Stimulated activated CD8-positive, alpha-beta memory T cell treated with anti-CD3 and anti-CD28 coated beads, Interleukin-2, amount 100 ng/mL, for 1 hour (primary cell): ENCODE measurements at places on chromosomes 3 and 15.

GRCh38 chr3:53677413-53677812 lies 168.8 kb downstream of the CHDH start:
- no peak for DNase-seq

DNA sequence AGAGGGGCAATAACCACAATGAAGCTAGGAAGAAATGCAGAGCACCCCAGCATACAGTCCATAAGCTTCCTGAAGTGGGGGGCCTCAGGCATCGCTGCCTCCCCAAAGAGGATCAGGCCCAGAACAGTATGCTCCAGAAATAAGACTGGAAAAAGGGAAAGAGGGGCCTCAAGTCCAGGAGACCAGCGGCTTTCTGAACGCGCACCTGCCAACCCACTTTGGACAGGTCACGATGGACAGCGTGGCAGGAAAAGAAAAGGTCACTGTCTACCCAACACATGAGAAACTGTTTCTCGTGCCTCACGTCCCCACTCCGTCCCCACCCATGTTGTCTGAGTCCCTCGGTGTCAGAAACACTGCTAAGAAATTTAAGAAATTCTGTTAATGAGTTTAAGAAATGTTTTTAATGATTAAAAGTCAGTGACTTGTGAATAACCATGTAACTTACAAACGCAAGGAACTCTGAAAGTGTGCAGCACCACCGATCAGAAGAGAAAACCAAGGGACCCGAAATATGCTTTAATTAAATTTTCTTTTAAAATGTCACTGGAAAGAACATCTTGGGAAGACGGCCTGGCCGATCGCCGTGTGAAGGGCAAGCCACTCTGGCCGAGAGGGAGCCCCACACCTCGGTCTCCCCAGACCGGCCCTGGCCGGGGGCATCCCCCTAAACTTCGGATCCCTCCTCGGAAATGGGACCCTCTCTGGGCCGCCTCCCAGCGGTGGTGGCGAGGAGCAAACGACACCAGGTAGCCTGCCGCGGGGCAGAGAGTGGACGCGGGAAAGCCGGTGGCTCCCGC lies 1.7 kb upstream of the PPARG start:
- no peak for DNase-seq

GRCh38 chr3:44955917-44956316 lies 20.1 kb downstream of the ZDHHC3 start:
- DNase-seq: no peak

DNA sequence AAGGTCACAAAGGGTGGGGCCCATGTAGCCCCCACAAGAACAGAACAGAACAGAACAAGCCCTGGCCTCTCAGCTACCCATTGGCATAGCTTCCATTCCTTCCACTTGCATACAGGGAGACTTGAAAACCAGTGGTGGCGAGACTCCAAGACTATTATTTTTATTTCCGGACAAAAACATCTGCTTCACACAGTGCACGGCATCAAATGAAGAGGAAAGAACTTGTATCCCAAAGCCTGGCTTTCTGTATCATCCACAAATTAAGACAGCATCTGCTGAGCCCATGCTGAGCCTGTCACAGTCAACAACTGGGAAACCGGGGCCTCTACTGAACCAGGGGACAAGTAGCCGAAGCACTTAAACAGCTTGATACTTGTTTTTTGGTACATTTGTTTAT lies 56.0 kb downstream of the CLEC3B start:
- no peak for DNase-seq

DNA sequence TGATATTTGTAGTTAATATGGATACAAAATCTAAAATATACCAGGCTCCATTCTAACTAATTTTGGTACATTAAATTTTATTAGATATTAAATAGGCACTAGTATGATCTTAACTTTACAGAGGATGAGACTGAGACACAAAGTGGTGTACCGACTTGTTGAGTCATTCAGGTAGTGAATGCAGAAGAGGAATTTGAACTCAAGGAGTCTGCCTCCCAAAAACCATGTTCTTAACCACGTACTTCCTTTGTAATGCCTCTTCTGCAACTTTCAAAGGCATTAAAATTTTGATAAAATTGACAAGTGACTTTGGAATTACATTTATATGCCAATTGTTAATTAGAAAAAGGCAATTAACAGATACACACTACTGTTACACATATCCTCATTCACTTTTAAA lies 61.8 kb downstream of the ZBBX start:
- no peak for DNase-seq

GRCh38 chr3:136194409-136195257 lies 1.5 kb downstream of the MSL2 start:
- DNase-seq: peak; percentile 36

- DNase-seq: no peak
Observed at GRCh38 chr3:194084284-194084683, 51.7 kb upstream of the HES1 start.

GRCh38 chr3:13017361-13018042 lies 55.7 kb downstream of the IQSEC1 start:
- DNase-seq: no peak

DNA sequence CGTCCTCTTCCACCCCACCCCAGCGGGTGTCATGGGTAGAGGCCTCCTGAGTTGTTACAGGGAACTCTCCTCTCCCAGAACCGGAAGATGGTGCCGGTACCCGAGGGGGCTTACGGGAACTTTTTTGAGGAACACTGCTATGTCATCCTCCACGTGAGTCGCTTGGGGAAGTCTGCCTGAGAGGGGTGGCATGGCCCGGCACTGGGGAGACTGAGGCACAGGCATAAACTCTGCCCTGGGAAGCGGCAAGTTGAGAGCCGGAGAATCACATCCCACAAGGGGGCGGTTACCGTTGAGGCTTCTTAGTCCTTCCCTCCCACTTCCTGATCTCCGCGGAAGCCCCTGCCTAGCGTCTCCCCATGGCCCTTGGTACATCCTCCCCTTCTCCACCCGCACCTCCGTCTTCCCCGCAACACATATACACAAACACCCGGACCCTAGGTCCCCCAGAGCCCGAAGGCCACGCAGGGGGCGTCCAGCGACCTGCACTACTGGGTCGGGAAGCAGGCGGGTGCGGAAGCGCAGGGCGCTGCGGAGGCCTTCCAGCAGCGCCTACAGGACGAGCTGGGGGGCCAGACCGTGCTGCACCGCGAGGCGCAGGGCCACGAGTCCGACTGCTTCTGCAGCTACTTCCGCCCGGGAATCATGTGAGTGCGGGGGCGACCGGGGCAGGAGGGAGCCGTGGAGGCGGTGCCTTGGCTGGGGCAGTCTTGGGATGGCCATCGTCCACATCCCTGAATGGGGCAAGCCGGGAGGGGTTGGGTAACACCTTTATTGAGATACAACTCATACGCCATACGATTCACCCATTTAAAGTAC lies 3.4 kb downstream of the VILL start:
- peak; percentile 30 for DNase-seq

DNA sequence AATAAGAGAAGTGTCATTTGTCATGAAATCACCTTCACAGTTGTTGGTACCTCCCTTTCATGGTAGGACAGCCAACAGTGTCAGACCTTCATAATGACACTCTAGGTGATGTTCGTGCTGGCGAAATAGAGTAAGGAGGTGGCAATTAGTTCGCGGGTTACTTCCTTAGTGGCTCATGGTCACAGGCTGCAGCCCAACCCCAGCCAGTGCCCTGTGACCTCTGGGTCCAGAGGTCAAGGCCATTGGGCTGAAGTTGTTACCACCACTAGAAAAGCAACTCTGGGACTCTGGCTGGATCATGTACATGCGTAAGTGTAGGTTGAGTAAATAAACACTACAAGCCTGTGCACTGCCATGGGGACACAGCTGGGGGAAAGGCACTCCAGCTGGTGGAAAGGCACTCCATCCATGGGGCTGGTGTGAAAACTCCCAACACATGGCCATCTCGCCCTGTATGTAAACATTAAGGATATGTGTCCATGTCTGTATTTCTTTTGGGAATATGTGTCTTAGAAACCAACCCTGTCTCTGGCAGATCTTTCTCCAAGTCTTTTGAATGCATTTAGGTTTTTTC lies 106.7 kb downstream of the RYK start:
- no peak for DNase-seq

- DNase-seq: no peak
Observed at GRCh38 chr3:178275793-178276192, 260.4 kb upstream of the KCNMB2 start.

DNA sequence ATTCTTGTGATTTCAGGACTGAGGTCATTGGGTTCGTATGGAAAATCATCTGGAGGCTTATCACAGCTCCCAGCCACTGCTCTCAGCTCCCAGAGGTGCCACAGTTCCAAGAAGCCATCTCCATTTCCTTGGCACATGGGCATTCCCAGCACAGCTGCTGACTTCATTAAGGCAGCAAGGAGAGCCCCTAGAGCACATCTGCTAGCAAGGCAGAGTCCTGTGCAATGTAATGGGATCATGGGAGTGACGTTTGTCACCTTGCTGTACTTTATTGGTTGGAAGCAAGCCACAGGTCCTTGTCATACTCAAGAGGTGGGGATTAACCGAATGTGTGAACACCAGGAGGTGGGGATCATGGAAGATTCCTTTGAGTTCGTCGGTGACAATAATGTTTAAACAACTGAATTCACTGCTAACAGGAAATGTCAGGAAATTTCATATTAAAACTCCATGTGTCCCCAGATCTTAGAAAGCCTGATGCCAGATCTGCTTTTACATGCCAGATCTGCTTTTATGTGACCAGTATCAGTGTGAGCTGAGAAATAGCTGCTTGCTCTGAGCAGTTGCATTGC lies 148.8 kb downstream of the GABRG3 start:
- DNase-seq: no peak

GRCh38 chr15:95528920-95529319 lies 801.6 kb upstream of the NR2F2 start:
- DNase-seq: no peak
